ENCODE measurements at places on chromosomes 13 and 19.

DNA sequence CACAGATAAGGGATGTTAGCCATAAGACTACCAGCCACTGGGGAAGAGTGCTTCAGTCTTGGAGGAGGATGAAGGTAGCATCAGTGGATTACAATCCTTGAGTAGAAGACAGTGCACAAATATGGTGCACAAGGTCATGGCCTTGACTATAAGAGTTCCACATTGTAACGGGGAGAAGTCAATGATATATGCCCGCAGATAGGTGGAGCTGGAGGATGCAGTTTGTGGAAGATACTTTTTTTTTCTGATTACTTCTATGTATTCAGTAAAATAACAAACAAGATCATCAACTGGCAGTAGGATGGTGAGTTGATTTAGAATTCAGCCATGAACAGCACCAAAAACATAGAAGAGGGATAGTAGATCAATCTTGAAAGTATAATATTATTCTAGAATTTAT lies 926.8 kb upstream of the MIR17HG start:
- no peak for DNase-seq

DNA sequence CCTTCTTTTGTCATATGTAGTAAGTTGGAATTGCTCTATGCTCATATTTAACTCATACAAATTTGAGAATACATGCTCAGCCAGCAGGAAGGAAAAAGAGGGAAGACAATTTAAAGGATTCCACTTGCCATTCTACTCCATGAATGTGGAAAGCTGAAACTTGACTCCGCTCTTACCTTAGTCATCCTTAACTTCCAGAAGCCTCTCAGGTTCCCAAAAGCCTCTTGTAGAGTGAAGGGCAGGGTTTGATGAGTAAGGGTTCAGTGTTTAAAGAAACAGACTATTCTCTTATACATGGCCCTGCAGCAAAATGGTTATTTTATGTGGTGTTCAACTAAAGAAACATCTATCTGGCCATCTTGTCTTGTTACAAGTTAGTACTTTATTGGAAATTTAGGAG lies 27.1 kb downstream of the FAM124A start:
- DNase-seq: no peak

DNA sequence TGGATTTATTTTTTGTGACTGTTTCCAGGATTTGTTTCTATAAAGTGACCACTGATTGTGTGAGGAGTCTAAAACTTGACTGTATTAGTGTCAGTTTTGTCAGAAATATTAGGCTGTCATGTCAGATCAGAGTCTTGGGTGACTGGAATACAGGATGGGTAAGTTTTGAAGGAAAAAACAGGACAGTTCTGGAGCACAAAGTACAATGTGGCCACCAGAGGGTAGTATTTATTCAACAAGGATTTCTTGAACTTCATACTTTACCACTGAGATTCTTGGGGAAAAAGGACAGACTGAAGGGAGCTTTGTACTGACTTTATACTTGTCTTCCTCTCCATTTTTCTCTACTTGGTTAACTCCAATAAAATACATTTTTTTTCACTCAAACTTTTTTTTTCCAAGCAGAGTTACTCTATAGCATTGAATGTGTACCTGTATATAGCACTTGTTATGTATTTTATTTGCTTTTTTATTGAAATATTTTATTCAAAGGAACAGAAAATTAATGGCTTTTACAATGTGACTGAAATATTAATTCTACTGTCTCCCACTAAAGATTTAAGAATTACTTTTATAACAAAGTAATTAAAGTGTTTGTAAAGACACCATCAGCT lies 51.1 kb downstream of the LMO7 start:
- DNase-seq: no peak

- no peak for DNase-seq
Observed at GRCh38 chr19:57620673-57621348, 6.8 kb downstream of the ZNF134 start.

DNA sequence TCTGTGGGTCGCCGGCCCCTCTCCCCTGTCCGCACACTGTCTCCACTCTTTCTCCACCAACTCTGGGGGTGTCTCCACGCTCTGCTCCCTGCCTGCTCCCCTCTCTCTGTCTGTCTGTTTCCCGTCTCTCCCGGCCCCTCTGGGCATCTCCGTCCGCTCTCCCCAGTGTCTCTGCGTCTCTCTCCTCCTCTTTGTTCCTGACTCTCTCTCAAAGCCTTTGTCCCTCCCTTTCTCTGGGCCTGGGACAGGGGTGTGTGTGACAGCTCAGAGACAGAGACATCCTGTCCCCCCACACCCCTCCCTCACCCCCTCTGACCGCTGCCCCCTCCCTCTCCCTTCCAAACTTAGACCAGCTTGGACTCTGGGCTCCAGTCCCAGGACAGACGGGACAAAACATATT lies 668 bp upstream of the SBK3 start:
- DNase-seq: no peak

GRCh38 chr19:37594982-37595382 lies 306 bp downstream of the ZNF540 start:
- DNase-seq: peak; percentile 55

DNA sequence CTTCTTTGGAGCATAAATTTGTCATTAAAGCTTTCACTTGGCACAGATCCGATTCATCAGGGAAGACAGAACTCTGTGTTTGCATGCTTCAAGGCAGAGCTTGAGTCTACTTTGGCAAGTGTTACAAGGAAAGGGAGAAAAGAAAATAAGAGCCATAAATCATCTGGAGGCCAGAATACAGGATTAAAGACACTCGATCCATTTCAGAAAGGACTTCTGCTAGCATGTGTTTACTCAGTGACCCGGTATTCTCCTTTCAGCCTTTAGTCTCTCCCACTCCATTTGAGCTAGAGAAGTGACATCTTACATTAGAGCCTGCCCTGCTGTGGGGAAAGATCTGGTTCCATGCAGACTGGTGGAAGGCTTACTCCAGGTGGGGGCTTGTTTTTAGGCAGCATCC lies 306.4 kb downstream of the KLF5 start:
- DNase-seq: no peak

- DNase-seq: no peak
Observed at GRCh38 chr13:38002606-38003005, 133.0 kb upstream of the TRPC4 start.

DNA sequence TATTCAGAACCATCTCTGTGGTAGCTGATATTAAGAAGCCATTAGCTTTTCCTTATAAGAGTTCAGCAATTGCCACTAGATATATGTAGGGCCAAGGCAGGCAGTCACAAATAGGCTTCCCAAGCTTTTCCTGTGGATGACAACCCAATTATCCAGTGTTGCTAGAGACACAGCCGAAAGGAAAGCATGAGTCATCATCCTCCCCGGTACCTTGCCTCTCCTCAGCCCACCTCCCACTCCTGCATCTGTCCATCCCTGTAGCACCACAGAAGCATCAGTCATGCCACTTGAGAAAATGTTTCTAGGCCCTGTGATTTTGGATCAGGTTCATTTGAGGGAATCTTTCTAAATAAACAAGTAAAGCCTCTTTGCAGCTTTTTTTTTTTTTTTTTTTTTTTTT lies 204.3 kb downstream of the DNAJC15 start:
- no peak for DNase-seq

DNA sequence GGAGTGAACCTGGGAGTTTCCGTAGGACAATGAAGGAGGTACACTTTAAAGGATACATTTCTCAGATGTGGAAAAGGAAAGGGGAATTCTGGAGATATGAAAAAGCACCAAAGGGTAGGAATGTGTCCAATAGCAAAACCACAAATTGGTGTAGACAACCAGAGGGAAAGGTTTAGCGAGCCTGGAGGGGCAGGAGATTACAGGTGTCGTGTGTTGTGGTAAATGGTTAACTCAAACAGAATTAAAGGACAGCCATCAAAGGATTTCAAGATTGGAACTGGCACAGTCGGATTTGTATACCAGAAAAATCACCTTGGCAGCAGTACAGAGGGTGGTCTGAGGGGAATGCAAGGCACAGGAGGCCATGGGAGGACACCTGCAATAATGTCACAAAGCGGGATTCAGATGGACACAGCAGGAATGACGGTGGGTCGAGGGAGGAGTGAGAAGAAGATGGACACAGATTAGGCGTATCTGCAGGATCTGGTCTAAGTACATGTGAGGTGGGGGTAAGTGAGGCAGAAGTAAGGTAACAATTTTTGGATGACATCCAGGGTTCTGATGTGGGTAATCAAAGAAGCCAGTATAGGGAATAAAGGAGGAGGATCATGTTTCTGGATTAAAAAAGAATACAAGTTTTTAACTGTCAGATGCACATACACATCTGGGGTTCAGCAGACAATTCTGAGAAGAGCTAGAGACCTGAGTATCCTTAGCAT lies 361.6 kb downstream of the KLF12 start:
- DNase-seq: no peak

DNA sequence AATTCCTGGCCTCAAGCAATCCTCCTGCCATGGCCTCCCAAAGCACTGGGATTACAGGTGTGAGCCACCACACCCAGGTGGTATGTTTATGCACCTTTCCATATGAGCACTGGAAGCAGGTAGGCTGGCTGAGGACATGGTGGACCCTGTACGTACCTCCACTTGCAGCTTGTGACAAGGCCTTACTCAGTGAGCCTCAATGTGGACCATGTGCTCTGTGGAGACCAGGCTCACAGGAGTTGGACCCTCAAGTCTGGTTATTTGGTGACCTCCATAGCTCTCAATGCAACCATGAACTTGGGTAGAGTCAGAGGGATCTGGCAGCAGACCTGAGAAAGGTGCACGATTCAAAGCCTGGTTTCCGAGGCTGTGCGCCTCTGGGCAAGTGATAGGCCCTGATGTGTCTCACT lies 5.5 kb downstream of the ACP4 start:
- no peak for DNase-seq

- DNase-seq: no peak
Observed at GRCh38 chr19:18596752-18597157, 8.2 kb downstream of the REX1BD start.

GRCh38 chr13:30440910-30441703 lies 18.8 kb downstream of the UBE2L5 start:
- DNase-seq: no peak

DNA sequence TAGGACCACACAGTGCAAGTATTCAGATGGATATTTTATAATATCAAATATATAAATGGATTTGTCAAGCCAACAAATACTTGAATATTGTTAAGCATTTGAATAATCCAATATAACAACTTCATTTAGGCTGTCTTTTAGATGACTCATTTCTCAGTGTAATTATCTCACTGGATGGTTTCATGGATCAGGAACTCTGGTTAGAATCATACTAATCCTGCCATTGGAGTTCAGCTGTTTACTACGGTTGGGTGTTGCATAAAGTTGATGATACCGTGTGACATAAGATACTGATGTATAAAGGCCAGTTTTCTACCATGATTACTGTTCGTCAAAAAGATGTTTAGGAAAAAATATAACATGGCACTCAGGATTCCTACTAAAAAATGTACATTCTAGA lies 196.3 kb downstream of the TSHZ3 start:
- DNase-seq: no peak

- no peak for DNase-seq
Observed at GRCh38 chr19:16849168-16849567, 20.0 kb downstream of the SIN3B start.

DNA sequence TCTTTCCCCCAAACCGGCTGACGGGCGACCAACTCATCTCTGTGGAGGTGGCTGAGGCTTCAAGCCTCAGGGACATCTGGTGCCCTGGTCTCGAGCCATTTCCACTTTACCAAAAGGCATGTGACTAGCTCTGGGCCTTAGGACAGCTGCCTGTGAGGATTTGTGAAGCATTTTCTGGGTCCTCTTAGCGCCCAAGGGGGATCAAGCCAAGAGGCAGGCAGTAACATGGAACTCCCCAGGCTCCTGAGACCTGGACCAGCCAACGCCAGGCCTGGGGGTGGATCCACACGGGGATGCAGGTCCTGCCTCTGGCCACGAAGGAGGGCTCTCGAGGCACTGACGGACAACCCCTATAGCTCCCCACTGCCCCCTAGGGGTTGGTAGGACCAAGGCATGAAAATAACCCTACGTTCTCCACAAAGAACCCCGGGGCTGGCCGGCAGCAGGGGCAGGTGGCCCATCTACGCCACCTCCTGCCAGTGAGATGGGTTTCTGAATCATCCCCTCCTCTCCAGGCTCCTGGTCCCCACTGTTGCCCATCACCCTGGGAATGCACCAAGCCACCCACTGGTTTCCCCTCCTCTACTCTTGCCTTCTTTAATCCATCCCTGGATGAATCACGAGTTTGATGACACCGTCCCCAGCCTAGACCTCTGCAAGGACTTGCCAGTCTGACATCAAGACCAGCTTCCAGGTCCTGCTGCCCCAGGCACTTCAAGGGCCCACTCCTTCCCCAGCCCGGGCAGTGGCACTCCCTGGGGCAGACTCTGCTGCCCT lies 7.0 kb upstream of the MYDGF start:
- DNase-seq: no peak

DNA sequence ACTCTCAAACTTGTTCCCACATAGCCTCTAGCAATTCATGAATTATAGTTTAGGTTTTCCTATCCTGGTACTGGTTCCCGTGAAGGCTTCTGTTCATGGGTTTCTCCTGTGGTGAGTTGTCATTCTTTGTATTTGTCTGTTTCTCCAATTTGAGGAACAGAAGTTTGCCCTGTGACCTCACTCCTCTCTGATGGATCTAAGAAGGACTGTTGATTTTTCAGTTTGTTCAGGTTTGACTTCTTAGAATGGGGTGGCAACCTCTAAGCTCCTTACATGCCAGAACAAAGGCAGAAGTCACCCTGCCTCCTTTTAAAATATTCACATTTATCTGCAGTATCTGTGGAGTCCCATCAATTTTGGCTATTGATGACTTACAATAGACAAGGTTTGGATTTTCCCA lies 354.0 kb downstream of the SPRY2 start:
- DNase-seq: no peak

- no peak for DNase-seq
Observed at GRCh38 chr13:106814463-106814862, 246.5 kb upstream of the ARGLU1 start.

DNA sequence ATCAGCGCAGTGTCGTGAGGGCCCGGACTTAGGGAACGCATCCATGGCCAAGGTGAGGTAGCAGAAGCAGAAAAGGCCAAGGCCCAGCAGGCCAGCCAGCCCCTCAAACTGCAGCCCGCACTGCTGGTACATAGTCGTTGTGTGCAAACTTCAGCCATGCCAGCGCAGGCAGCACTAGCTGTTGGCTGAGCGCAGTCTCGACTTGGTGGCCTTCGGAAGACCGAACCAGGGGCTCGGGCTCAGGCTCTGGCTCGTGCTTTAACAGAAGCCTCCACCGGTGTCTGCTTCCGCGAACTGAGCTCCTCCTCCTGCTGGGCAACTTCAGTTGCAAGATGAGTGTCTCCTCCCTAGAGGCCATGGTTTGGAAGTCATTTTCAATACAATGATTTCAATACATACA lies 157.5 kb downstream of the DNAJC15 start:
- DNase-seq: no peak

GRCh38 chr19:36894849-36895383 lies 21.2 kb downstream of the ZNF829 start:
- no peak for DNase-seq

DNA sequence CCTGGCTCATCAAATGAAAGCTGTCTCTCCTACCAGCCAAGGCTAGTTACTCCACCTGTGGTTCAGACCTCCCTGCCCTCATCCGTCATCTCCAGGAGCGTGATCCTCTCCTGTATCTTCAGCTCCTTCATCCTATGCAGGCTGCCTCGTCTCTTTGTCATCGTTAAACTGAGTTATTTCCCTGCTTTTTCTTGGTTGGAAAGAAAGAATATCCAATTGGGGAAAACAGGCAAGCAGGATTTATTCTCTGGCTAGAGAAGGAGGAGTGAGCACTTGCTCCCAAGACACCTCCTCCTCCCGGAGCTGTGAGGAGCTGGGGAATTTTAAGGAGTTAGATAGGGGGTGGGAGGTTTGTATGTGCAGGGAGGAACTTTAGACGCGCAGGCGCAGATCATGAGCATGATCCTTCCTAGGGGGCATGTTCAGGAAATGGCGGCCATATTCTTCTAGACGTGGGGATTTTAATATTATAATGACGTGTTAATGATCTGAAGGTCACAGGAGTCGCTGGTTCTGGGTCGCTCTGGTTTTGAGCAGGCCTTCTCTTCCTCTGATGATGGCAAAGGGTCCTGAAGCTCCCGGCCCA lies 156.4 kb upstream of the KL start:
- DNase-seq: no peak
